ENCODE measurements at places on chromosomes 4 and X.

- no peak for DNase-seq
These were observed 2.5 kb upstream of the SPANXD start for GRCh38 chrX:141701072-141701471.

GRCh38 chrX:9147086-9147485 lies 113.2 kb upstream of the FAM9B start:
- DNase-seq = no peak

GRCh38 chrX:65451663-65452062 lies 82.9 kb downstream of the LAS1L start:
- DNase-seq = no peak

- DNase-seq = no peak
These were observed 44.2 kb downstream of the ZNF185 start for GRCh38 chrX:152942077-152942442.

GRCh38 chr4:80237992-80238391 lies 28.5 kb upstream of the FGF5 start:
- no peak for DNase-seq

- DNase-seq = no peak
These were observed 16.0 kb downstream of the NBDY start for GRCh38 chrX:56744996-56745395.

DNA sequence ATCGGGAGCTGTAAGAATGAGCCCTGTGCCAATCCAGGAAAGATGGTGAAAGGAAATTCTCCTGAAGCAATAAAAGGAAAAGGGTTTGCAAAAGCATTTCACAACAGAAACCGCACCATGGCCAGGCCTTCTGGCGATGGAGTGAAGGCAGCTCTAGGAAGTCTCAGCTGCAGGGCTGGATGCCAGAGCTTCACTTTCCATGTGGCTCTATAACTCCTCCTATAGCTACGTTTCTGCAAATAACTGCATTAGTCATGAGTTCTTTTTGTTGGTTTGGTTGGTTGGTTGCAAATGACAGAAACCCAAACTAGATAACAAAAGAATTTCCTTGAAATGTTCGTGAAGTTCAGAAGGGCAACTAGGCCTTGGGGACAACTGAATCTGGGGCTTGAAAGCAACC lies 84.6 kb downstream of the RELL1 start:
- no peak for DNase-seq

GRCh38 chr4:141080668-141081067 lies 52.6 kb downstream of the RNF150 start:
- no peak for DNase-seq

DNA sequence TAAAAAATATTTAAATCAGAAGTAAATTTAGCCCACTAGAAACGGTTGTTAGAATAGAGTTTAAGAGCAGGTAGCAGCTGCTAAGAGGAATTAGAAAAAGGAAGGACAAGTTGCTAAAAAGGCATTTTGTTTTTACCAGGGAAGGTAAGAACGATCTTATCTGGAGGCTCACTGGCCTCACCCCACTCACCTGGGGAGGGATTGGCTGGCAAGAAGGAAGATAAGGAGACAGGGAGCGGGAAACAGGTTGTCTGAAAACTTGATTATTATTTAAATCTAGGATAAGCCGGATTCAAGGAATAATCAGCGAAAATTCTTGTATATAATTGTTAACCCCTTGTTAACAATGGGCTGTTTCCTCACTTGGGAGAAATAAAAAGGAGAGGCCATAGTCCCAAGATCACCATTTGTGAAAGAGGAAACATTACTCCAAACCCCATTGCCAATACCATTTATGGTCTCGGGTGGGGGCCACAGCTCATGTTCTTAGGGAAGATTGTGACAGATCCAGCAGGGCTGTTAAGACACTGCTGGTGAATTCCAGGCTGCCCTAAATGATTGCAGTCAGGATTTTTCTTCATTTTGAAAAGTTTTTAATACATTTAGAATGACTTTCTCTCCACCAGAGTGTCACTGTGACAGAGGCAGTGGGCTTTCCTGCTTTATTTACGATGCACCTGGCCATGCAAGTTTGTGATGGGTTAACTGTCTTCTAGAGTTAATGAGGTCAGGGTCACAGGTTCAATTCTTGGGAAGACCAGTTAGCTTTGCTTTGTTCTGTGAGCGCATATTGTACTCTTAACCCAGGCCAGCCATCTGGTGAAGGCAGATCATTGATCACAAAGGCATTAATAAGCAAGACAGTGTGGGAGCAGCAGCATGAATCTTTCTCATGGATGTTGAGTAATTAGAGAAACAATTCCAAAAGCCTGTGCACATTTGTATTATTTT lies 106.6 kb downstream of the CEP135 start:
- no peak for DNase-seq

- DNase-seq = peak; percentile 24
These were observed 124.1 kb upstream of the TBL1X start for GRCh38 chrX:9340598-9341290.

DNA sequence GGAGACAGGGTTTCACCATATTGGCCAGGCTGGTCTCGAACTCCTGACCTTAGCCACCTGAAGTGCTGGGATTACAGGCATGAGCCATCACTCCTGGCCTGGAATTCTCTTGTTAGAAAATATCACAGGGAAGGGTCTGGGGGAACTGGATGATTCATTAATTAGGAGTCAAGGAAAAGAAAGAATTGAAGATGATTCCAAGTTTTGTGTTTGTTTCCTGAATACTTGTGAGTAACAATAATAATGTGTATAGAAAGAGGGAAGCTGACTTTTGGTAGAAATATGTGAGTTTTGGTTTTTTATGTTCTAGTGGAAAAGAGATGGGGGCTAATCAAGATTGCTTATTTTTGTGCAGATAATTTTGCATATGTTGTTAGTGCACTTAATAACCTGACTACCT lies 77.3 kb upstream of the CLNK start:
- no peak for DNase-seq

- no peak for DNase-seq
These were observed 123.9 kb upstream of the GC start for GRCh38 chr4:71907782-71908181.

- DNase-seq = no peak
These were observed 376.3 kb upstream of the LCORL start for GRCh38 chr4:18397681-18398390.

DNA sequence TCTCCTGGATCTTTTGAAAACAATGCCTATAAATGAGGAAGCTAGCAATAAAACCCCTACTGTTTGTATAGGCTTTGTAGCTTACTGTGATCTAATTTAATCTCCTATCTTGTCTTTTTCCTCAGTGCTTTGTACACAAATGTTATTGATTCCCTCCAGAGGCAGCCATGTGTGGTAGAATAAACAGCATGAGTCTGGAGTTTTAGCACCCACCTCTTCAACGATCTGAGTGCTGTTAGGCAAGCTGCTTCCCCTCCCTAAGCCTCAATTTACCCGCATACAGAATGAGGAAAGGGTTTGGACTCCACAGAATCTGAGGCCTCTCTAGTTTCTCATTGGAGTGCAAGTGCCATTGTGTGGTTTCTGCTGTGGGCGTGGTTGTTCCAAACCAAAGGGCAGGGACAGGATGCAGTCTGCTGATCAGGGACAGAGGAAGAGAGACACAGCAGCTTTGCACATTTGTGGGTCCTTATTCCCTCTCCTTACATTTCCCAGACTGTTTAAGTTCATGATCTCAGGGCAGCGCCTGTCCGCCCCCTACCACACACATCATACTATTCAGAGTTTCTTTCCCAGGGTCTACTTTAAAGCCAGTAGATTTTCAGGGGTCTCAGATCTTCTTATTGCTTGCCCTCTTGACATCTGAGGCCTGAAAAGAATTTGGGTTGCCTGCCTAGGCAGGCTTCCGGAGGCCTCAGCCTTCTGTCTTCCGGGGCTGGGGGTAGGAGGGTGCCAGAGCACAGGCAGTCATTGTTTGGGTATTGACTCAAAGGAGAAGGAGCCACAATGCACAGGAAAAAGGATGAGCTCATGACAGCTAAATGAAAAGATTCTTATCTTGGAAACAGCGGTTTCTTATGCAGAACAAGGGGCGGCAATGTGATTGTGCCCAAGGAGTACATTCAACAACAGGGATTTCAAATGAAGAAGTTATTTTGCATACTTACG lies 114.9 kb upstream of the TEX13D start:
- peak; percentile 26 for DNase-seq

GRCh38 chr4:37977471-37978247 lies 17.5 kb downstream of the PTTG2 start:
- DNase-seq = peak; percentile 61

DNA sequence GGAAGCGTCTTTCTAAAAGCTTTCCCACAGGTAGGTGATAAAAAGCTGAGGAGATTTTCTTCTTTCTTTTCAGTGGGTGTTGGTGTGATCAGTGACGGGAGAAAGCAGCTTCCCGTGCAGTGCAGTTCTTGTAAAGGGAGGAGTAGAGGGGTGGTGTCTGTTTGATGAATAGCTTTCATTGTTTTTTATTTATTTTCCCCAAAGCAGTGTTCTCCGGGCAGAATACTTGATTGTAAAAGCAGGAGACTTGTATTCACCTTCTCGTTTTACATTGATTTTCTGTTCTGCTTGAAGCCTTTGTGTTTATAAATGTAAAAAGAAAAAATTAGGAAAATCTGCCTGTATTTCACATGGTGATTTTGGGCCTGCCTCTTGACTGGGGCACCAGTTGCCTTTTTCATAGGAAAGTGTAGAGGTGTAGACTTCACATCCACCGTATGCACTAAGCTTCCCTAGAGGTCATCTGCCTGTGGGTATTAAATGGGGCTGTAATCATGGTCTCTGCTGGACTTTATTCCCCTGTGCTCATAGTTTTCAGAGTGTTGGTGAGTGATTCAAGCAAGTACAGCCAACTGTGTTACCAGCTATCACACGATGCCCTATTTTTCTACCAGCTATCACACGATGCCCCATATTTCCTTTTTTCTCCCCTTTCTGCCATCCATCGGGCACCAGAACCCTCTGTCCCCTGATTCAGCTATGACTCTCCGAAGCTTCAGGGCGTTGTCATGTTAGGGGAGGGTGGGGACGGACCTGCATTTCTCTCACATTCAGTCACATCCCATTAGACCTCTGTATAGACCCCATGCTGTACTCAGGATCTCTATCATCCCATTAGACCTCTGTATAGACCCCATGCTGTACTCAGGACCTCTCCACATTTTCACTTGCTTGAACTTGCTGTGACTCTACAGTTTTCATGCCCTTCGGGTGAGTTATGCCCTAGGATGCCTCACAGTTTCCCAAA lies 526.5 kb downstream of the TRIML1 start:
- DNase-seq = no peak

GRCh38 chr4:38177035-38177546 lies 216.9 kb downstream of the PTTG2 start:
- no peak for DNase-seq

DNA sequence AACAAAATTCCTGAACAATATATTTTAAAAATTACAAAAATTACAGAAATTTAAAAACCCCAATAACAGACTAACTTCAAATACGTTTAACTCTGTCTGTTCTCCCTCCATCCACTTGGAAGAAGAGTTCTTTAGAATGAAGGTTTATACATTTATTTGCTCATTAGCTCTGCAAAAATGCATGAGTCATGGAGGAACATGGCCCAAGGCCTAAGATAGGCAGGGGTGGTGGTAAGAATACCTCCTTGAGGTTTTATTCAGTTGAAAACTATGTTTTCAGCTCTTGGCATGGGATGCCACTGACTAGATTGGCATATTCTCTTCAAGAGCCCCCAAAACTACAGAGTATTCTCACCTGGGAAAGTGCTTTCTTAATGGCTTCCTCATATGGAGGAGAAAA lies 8.8 kb upstream of the LRRC66 start:
- DNase-seq = no peak

GRCh38 chr4:152513078-152513477 lies 22.8 kb downstream of the FBXW7 start:
- no peak for DNase-seq

DNA sequence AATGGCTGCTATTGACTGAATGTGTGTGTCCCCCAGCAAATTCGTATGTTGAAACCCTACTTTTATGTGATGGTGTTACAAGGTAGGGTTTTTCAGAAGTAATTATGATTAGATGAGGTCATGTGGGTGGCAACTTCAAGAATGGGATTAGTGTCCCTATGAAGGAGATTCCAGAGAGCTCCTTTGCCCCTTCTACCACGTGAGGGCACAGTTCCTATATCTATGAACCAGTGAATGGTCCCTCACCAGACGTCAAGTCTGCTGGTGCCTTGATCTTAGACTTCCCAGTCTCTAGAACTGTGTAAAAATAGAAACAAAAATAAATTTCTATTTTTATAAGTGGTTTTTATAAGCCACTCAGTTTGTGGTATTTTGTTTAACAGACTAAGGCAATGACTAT lies 1137.6 kb upstream of the IGFBP7 start:
- DNase-seq = no peak

DNA sequence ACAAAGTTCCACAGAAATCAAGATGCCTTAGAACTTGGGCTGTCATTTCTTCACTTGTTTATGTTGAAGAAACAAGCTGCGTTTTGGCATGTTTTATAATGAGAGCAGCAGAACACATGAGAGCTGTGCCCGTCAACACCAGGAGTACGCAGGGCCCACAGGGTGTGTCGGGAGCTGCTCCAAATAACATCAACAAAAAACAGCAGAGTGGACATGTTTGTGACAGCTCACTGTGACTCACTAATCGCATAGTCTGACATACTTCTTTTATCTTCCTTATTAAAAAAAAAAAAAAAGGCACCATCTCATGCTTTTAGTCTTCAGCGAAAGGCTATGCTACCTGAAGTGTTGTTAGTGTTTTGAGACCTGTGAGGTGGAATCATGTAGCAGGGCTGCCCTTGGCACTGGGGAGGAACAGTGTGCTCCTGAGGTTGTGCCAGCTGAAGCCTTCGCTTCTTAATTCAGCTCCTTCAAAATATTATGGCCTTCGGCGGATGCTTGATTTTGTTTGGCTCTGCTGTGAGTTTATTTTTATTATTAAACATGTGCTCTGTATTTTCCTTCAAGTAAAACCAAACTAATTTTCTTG lies 32.8 kb downstream of the FHDC1 start:
- no peak for DNase-seq

GRCh38 chrX:70293621-70294020 lies 3.7 kb downstream of the KIF4A start:
- DNase-seq = no peak

DNA sequence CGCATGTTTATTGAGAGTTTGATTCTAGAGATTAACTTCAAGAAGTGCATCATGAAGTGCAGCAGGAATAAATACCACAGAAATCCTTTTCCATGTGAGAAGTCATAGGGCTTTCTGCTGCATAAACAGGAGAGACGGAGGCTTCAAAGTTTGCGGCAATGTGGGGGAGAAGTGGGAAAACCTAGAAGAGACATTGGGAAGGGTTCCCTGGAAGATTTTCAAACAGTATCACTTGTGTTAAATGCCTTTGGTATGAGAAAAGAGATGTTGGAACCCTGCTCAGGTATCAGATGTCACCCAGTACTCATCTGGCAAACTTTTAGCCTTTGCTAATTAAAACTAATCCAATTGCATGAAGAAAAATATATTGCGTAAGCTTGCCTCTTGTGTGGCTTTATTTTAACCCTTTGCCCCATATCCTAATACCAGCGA lies 15.4 kb downstream of the NHS start:
- no peak for DNase-seq

GRCh38 chrX:40845331-40845911 lies 110.1 kb upstream of the MED14 start:
- DNase-seq = peak; percentile 21
